CD4-positive, alpha-beta T cell treated with Interleukin-12 subunit alpha and Interleukin-12 subunit beta, for 1 hour (primary cell): ENCODE measurements at places on chromosomes 5 and 9.

GRCh38 chr9:112127281-112127680 is 47.8 kb downstream of the SUSD1 start:
- no peak for DNase-seq

- no peak for DNase-seq
Measured at GRCh38 chr9:20569525-20569924, 52.8 kb downstream of the MLLT3 start.

DNA sequence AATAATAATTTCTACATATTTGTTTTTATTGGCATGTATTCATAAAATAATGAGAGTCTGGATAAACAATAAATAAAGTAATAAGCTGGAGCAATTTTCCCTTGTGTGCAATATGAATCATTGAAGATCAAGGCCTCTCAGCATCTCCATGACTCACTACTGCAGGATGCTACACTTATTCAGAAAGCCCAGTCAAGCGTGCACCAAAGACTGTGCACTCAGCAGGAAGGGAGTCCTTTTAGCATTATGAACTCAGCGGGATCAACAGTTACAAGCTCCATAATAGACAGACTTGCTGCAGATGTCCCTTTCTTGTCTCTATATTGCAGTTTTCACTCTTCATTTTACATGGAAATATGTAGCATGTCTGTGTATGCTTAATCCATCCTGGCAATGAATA is 485.3 kb downstream of the CDH9 start:
- no peak for DNase-seq

GRCh38 chr5:135880278-135880677 is 15.4 kb downstream of the IL9 start:
- DNase-seq: no peak

DNA sequence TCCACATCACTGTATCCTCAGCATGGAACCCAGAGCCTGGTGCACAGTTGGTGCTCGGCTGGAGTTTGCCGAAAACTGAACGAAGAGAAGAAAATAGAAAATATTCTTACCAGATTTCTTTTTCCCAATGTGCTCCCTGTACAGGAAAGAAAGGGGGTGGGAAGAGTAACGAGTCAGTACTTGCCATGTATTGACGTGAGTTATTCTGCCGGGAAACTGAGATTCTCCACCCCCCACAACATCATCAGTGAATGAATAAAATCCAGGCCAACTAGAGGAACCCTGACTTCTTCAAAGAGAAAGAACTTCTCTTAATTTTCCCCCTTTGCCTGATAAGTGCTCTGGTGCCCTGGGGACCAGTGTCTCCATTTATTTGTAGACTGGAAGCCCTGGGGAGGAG is 80.6 kb downstream of the SH3PXD2B start:
- no peak for DNase-seq

- DNase-seq: peak; percentile 11
Measured at GRCh38 chr5:44875661-44876605, 67.2 kb downstream of the MRPS30 start.

GRCh38 chr9:63817622-63818518 is 1467.1 kb downstream of the FOXD4L5 start:
- DNase-seq: peak; percentile 63

GRCh38 chr5:136162008-136162407 is 29.4 kb downstream of the SMAD5 start:
- DNase-seq: no peak

DNA sequence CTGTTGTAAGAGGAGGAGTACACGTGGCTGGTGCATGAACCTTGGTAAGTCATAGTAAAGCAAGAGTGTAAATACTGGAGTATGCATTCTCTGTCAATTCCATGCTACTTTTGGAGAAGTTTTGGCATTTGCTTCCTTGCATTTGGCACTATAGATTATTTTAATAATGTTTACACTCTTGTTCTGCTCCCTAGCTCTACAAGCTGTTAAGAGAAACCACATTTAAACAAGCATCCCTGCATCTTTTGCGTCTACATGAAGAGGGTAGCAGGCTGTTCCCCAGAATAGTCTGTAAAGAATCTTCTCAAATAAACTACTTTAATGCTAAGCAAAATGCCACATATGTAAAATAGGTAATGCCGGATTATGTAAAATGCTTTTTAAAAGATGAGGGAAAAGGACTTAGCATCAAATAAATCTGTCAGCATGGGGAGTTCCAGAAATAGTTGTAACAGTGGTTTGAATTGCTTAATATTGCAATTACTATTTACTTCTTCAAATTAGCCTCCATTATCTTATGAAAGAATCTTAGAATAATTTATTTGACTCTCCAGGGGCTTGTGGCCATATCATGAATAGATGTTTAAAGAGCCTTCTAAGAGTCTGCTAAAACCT is 2127.3 kb upstream of the WWC1 start:
- DNase-seq: no peak

- DNase-seq: no peak
Measured at GRCh38 chr5:106755789-106756188, 914.9 kb downstream of the EFNA5 start.

GRCh38 chr9:89304834-89305188 is 6.2 kb upstream of the CKS2 start:
- DNase-seq: no peak

DNA sequence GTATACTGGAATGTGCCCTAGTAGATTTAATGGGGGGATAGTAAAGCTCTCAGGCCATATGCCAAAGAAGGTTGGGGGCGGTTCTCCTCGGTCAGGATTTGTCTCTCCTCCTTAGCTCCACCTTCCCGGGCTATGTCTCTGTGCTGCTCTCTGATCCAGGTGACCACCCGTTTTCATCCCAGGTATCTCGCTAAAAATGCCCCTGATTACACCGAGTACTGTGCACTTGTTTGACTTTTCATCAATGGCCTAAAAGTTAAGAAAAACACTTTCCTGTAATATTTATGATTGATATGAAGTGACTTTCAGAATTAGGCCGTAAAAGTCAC is 724 bp downstream of the NDUFS6 start:
- no peak for DNase-seq

- DNase-seq: no peak
Measured at GRCh38 chr5:13708906-13709305, 235.6 kb downstream of the DNAH5 start.

- no peak for DNase-seq
Measured at GRCh38 chr5:84791730-84792129, 407.1 kb upstream of the EDIL3 start.

DNA sequence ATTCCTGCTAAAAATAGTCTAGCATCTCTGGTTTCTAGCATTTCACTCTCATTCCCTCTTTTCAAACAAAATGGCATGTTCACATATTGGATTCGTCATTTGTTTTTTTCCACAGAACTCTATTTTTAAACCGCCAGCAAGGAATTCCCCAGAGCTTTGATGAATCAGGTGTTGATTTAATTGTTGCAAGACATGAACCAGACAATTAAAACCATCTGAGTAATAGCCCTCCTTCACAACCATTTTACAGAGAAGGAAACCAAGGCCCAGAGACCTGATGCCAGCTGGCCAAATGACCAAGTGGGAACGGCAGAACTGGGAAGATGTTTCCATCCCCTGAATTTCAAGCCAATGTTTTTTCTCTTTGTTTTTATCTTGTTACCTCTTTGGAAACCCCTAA is 167.0 kb downstream of the CAAP1 start:
- DNase-seq: no peak

DNA sequence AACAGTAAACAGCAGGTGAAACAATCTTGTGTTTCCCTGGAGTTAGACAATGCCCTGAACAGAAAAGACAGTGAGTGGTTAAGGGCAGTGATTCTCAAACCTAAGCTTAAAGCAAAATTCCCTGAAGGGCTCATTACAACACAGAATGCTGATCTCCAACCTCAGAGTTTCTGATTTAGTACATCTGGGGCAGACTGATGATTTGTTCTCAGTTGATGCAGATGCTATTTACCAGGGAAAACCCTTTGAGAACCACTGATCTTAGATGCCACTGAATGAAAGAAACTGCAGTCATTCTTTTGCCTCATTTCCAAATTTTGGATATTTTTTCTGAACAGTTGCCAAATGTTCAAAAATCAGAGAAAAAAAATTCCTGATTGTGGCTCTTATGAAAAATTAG is 18.7 kb upstream of the ADAM19 start:
- no peak for DNase-seq

DNA sequence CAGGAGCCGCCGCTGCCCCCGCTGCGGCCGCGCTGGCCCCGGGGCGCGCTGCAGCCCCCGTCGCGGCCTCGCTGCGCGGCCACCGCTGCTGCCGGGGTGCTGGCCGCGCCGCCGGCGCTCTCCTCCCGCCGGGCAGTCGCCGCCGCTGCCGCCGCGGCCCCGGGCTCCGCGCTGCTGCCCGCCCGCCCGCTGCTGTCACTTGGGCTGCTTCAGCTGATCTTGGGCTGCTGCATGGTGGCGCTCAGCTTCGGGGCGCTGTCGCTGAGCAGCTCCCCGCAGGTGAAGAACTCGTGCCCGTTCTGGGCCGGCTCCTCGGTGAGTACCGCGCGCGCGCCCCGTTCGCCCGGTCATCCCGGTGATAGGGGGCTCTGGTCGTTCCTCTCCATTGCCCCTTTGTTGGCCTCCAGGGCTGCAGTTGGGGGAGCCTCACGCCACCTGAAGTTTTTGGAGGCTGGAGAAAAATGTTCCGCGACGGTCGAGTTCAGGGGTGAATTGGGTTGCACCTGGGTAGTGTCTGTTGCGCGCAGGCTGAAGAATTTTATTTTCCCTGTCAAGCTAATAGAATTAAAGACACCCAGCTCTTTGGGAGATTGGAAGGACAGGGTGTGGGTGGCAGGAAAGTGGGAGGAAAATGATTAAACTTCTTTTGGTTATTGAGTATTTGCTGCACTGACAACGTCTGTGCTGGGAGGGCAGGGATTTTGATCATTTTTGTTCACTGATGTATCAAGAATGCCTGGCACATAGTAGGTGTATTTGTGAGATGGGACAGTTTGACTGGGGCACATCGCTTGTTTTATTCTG is 596 bp downstream of the ENTREP1 start:
- no peak for DNase-seq

GRCh38 chr5:129899454-129899853 is 4.8 kb upstream of the CHSY3 start:
- DNase-seq: no peak

DNA sequence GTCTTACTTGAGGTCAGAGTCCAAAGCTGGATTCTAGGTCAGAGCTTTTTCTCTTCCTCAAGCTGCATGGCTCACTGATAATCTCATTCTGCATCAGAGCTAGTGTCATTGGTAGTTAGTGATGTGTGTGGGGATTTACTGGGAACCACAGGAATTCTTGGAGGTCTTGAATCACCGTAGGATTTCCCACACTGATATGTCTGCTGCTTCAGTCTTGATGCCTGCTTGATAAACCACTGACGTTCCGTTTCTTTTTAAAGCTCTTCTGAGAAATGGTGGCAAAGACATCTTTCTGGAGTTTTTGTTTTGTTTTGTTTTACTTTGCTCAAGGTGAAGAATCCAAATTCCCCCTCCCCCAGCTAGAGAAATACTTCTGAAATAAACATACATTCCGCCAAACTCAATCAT is 1.2 kb upstream of the GARIN3 start:
- no peak for DNase-seq

GRCh38 chr5:102975457-102976182 is 144.3 kb downstream of the GIN1 start:
- DNase-seq: no peak

GRCh38 chr5:172113036-172113435 is 75.0 kb downstream of the STK10 start:
- DNase-seq: peak; percentile 83
